ENCODE measurements at places on chromosomes 2 and 18.

GRCh38 chr2:143481733-143482132 lies 352.5 kb downstream of the ARHGAP15 start:
- no peak for DNase-seq

DNA sequence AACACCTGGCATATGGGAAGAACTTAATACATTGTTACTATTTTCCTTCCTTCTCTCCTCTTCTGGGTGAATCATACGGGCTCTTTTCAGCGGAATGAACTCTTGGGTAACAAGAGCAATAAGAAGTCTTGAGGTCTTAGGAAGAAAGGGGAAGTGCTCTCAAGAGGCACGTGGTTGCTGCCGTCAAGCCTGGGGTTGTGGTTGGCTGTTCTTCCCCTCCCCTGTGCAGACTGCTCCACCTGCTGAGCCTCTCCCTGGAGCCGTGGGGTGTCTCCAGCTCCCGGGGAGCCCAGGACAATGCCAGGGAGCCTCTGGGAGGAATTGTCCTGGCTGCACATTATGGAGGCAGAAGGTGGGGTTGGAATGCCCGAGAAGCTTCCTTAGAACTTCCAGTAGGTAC lies 19.4 kb downstream of the TOGARAM2 start:
- DNase-seq, result no peak

DNA sequence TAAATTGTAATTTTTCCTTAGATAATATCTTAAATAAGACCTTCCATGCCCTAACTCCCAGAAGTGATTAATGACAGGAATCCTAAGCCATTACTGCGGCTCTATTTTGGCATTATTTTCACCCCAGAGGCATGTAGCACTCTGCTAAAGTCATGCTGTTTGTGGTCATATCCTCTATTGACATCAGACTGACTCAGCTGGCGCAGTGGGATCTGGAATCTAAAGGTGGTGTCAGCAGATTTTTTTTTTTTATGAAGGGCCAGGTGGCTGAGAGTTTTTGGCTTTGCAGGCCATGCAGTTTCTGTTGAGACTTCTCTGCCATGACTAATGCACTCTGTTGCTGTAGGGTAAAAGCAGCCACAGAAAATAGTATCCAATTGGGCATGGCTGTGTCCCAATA lies 64.1 kb upstream of the ACVR1C start:
- DNase-seq, result peak; percentile 48

- no peak for DNase-seq
Measured at GRCh38 chr2:162164802-162165201, 12.8 kb upstream of the GCG start.

- no peak for DNase-seq
Measured at GRCh38 chr2:231176066-231176465, 22.4 kb upstream of the ARMC9 start.

DNA sequence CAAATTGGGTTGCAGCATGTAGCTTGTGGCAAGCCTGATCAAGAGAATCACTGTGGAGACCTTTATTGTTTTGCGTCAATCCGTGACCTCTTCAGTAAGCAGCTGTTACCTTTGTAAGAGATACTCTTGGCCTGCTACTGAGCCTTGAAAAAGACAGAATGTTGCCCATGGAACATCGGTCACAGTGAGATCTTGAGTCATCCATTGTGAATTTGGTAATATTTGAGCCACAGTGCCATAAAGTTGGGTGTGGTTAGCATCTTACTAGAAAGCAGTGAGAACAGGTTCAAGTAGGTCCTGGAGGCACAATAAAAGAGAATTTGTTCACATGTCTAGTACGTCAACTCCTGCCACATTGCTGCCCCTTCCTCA lies 12.7 kb upstream of the EFR3B start:
- DNase-seq, result peak; percentile 95

DNA sequence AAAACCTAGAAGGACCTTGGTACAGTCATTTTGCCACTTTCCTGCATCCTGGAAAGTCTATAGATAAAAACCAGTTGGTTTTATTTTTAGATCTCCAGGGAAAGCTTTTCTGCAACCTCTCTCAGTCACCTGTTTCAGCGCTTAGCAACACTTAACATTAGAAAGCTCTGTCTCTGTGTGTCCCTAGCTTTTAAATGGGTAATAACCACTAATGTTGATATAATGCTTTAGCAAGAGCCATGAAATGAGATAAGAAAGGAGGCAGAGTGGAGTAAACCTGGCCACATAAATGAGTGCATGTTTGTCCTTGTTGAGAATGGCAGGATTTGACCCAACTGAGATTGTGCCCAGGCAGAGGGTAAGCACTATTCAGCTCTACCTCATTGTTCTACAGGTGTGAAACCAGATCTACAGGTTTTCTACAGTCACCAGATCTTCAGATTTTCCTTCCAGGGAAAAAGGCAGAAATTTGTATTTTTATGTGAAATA lies 44.8 kb downstream of the MARCHF4 start:
- DNase-seq, result peak; percentile 17

DNA sequence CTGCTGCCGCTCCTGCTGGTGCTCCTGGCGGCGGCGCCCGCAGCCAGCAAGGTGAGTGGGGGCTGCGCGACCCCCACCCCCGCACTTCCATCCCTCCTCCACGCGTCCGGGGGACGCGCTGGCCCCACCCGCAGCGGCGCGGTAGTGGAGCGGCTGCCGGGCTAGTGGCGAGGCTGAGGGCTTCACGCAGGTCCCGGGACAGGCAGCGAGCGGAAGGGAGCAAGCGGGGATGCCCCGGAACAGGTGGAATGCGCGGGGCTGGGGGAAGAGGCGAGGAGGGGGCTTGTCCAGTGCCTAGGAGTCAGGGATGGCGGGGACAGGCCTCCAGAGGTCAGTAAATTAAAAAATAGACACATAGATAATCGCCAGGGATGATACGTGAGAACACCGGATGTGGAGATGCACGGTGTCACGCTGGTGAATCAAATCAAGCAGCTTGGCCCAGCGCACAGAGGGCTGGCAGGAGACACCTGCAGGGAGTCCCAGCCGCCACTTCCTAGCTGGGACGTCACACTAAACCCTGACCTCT lies 403 bp downstream of the COL4A3 start:
- peak; percentile 80 for DNase-seq

DNA sequence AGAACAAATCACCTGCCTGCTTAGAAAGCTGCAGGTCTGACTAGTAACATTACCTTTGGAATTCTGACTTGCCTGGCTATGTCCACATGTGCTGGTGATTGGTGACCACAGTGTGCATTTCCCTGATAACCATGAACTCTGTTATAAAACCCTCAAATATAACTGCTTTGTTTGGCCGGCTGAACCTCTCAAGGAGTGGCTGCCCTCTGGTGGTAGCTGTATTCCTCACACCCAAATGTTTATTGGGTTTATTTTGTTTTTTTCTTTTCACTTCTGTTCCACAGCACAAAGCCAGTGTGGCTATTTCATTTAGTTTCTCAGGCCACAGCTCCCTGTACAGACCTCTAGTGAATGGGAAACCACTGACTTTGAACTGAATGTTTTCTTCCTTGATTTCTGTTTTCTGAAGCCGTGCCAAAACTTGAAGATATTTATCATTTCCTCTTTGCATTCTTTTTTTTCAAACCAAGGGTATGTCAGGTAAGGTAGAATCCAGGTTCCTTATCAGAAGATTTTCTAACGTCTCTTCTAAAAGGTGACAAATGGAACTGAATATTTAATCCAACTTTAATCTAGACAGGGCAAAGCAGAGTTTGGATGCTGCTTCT lies 549.0 kb upstream of the VRK2 start:
- DNase-seq, result peak; percentile 82

- DNase-seq, result peak; percentile 22
Measured at GRCh38 chr18:61973273-61974115, 80.7 kb upstream of the RNF152 start.

DNA sequence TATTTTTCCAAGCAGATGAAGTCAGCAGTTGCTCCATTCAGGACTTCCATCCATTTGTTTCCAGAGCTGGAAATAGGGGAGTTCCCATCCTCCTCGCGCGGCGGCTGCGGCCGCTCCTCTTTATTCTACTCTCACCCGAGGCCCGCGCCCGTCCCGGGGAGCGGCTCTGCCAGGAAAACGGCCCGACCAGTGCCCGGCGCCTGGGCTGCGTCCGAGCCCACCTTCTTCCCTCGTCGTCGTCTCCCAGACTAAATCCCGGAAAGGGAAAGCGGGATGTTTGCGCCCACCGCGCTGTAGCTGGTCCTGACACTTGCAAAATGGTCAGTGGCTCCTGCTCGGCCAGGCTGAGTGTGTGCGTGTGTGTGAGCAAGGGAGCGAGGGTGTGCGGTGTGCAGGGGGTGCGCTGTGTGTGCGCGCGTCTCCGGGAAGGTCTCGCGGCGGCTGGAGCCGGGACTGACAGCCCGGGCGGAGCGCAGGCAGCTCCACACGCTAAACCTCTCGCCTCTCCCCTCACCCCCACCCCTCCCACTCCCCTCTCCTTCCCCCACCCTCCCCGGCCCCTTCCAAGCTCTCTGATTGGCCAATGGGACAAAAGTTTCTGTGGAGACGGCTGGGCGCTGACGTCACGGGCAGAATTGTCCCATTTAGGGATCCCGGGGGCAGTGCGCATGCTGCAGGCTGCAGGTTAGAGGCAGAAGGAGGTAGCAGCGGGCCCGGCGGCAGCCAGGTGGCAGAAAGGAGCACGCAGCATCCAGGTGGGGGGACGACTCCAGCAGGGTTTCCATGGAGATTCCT lies at the start of gene NOL4:
Gene NOL4, minus strand, starts transcription at position 491 of the 795 bp plus-strand sequence. CDS start 1,660 bp downstream, outside the sequence.
- peak; percentile 96 for DNase-seq

DNA sequence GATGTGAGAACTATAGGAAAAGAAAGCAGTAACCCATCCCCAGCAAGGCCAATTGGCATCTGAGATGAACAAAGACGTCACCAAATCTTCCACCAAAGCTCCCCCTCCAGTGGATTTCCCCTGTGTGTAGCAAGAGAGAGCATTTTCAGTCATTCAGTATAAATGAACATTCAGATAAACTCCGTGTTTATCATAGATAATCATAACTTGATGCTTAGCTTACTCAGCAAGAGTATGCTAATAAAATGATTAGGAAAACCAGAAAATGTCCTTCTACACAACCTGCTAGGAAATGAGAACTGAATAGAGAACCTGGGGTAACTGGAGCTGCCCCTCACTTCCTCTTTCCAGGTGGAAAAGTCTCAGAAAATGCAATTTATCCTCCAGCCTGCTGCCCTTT lies 198.0 kb upstream of the CCDC150 start:
- DNase-seq, result no peak

DNA sequence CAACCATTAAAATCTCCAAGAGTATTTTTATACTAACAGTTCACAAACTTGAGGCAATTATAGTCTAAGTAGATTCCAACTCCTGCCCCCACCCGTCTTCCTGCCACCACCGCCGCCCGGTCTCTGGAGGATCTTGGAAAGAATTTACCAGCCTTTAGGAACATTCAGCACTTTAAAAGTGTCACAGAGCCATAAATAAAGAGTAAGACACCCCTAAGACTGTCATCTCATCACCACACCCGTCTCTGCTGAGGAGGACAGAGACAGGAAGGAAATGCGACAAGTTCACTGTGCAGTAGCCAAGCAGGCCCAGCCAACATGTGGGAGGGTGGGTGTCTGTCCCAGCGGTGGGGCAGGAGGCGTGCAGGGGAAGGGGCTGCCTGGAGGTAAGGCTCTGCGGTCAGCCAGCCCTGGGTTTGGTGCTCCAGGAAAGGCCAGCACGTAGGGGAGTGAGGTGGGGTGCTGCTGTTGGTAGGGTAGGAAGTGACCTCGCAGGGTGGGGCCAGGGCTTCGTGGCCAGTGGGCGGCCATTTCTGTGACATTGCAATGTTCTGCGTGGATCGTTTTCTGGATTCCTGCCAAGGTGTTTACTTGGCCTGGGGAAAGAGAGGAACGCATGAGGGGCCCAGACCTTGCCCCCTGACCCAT lies 111.6 kb downstream of the FAM210A start:
- no peak for DNase-seq

DNA sequence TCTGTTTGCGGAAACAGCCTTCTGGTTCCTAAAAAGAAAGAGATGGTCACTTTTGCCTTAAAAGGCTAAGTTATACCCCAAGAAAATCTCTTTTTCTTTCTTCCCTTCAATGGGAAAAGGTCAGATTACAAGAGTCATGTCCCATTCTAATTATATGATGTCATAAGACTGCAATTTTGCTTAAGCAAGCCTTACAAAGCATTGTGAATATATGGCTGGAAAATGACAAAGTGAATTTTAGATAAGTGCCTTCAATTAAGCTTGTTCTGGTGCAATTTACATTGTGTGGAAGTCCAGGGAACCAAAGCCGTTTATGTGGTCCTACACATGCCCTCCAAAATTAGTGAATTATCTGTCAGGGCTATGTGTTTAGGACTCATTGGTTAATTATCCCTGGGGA lies 7.6 kb upstream of the BMP10 start:
- no peak for DNase-seq

DNA sequence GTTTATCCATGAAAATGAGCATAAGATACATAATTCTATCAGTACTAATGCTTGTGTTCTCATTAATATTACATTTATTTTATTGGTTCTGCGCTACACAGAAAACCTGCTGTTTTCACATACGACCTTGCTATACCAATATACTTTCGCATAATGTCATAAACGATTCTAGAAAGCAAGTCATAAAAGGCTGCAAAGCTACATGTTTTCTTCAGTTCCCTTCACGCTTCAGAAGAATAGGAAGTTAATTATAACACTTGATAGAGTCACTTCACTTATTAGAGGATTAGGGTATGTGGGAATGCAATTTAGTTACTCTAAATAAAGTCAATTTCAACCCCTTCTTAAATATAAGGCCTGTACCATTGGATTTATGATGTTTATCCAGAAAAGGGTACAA lies 29.0 kb downstream of the PSME4 start:
- DNase-seq, result no peak

DNA sequence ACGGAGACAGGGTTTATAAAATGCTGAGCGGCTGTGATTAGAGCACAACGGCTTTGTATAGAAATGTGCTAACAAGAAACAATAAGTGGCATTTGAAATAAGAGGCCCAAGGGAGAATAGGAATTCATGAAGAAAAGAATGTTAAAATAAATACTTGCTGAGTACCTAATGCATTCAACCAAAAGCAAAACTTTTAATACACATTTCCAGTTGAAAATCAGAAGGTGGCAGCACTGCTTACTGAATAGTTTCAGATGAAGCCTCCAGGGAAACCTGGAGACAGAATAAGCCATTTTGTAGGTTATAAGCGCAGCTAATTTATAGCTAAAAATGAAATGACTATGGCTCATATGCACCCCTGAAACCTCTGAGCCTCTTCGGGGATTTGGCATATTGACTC lies 286.6 kb downstream of the DPP10 start:
- DNase-seq, result peak; percentile 83

DNA sequence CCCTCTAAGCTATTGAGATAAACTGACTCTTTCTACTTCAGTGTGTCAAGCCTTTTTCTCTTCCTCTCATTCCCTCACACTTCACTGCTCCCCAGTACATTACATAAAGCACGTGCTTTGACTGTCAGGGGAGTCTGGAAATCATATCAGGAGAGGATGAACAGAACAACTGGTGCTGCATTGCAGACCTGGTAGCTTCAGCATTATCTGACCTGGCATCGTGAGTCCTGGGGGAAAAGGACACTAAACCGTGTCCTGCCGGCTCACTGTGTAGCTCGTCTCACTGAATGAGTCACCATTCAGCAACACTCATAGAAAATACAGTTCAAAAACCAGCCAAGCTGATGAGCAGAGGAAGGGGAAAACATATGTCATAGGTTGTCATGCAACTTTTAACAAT lies 108.5 kb upstream of the UNC80 start:
- DNase-seq, result no peak

Measured in DMS53 (cell line).